ENCODE measurements at places on chromosomes 7 and 10. TPM values are rescaled to one million over a fixed set of nuclear protein-coding genes. Genes with fewer than 3 reads are reported as not detected.

DNA sequence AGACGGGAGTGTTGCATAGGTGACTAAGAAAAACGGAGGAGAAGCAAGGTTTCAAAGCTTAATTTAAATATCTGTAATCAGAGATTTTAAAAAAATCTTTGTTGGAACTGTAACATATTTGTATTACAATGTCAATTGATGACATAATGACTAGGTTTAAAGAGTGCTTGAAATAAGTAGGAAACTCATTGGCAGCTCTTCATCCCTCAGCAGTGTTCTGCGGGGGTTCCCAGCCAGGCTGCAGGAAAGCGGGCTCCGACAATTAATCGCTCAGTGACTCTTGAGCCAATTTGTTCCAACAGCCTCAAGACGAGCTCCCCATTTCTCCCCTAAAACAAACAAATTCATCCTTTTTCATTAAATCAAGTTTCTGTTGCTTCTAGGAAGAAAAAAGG lies 22.6 kb downstream of the CPXM2 start:
- H3K4me3 ChIP-seq: no peak overlapping the region
- H3K27me3 ChIP-seq: no peaks in the 10 kb centered on the region
- H3K27ac ChIP-seq: no peak overlapping the region
- no peak for DNase-seq
- peaks cover 6% of the 10 kb centered on the region for H3K4me1 ChIP-seq

DNA sequence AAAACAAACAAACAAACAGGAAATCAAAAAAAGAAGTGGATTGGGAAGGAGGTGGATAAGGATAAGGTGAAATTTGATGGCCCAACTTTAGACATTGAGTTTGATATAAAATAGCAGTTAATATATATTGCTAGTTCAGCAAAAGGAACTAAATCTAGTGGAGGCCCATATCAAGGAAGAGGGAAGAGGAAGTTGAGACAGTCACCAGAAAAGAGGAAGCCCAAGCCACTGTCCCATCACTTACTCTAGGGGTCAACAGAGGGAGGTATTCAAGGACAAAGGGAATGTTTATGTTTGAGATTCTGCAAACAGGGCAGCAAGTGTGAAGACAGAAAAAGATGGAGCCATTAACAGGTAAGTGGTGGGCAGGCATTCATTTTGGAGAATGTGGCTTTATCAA lies 3.7 kb downstream of the LAMTOR4 start:
- H3K27me3 ChIP-seq: no peaks in the 10 kb centered on the region
- peak overlapping the region; percentile 64 for H3K27ac ChIP-seq
- H3K4me1 ChIP-seq: peaks cover 50% of the 10 kb centered on the region
- DNase-seq: no peak
- H3K4me3 ChIP-seq: no peak overlapping the region
- H3K36me3 ChIP-seq: peaks cover 38% of the 10 kb centered on the region

Gene LIPK
- not detected for total RNA-seq

Gene EIF4EBP2
- total RNA-seq: 71.3 TPM
